ENCODE measurements at places on chromosomes 3 and 15.

DNA sequence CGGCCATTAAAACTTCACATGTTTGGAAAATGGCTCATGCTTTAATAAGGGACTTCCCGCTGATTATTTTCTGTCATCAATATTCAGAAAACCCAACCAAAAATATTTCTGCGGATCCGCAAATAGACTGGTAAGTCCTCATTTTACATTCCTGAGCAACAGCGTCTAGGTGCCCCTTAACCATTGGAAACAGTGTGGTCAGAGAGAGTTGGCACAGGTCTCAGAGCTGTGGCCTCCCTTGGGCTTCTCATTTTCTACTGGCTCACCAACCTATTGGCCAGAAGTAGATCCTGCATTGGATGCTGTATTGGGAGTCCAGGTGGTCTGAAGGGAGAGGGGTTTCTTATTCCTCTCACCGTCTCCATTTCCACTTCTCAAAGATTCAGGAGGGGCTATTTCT, 348.1 kb upstream of the DCBLD2 start:
- no peak for DNase-seq

DNA sequence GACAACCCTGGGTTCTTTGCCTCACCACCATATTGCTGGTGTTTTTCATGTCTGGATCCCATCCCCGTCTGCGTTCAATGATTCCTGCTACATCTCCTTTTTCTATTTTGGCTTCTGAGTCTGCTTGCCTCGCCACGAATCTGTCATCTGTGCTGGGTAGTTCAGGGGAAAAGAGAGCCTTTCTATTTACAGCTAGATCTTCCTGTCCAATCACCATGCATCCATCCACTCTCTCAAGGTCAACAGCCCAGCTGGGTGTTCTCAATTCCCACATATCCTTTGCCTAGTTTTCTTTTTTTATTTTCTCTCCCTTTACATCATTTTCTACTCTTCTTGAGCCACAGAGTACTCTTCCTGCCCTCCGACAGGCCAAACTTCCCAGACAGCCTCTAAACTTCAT, 104.8 kb upstream of the RAD18 start:
- DNase-seq, result no peak

DNA sequence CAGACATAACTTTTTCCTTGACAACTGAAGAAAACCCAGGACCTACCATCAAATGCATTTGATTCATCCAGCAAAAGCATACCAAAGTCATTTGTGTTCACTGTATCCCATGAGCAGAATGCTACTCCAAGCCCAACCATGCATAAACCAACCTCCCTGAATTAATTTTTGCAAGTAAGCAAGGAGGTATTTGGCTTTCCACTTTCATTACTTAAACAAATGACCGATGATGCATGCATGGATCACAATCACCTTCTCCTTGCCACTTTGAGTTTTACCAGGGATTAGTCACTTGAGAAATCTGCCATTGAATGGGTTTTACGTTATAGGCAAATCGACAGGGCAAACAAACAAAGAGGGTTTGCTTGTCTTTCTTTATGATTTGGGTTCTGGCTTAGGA, 214.8 kb downstream of the FMN1 start:
- DNase-seq, result no peak

DNA sequence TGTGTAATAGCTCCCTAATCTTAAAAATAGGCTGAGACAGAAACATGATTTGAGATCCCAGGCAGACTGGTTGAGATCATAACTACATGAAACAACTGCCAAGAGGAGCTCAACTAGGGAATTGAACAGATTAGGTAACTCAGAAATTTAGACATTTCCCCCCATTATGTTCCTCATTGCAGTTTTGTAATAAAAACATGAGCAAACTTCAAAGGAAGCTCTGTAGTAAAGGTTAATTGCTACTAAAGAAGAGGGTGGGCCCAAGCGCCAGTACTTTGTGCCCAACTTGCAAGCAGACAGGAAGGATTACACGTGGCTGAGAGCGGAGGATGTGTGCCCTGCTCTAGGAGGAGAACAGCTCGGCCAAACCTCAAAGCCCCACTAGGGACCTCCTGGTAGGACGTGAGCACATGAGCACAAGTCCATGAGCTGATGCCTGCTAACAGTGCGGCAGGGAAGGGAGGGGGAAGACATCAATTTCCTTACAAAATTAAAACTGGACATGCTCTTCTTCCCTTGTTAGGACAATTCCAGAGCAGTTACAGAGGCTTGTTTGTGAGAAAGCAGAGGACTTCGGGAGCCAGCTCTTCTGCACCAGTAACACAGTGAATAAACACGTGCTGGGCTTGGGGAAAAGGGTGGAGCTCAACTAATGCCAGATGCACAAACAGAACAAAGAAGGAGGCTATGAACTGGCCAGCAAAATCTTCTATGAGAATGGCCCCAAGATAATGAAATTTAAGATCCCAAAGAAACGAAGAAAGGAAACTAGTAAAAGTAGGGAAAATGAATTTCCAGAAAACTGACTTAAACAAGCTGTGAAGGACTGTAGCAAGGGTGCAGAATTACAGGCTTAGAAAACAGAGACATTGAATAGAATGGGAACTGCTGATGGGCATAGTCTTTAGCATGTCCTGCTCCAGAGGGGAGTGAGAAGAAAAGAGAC, 275.5 kb downstream of the MECOM start:
- DNase-seq, result no peak

GRCh38 chr3:160012108-160012507, 23.5 kb downstream of the IL12A start:
- DNase-seq, result peak; percentile 56

GRCh38 chr3:123602325-123602724, 17.5 kb upstream of the HACD2 start:
- no peak for DNase-seq

GRCh38 chr15:57927091-57927631, 138.3 kb downstream of the ALDH1A2 start:
- no peak for DNase-seq

- no peak for DNase-seq
These were observed 514 bp downstream of the MBNL1 start for GRCh38 chr3:152269056-152269830.

DNA sequence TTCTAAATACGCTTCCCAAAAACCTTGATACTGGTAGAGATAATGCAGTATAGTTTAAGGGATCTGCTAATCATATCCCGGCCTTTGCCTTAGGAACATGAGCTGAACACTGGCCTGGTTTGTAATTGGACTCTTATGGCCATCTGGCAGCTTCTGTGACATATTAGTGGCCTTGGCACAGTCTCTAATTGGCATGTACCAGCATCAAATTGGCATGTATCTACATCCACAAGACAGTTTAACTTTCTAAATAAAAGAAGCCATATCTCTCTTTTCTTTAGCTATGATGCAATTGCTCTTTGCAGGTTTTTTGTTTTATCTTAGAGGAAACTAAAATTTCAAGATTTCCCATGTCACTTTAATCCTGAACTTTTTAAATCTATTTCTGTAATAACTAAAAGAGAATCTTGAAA, 44.6 kb upstream of the FILIP1L start:
- no peak for DNase-seq
